Cardiac septum (tissue), 1 donor: ENCODE measurements at places on chromosomes 11 and 22. TPM values are rescaled to one million over a fixed set of nuclear protein-coding genes. Genes with fewer than 3 reads are reported as not detected.

P2RY6 gene
- total RNA-seq: 6.9 TPM

MYOD1 gene
- total RNA-seq: not detected

RAB3IL1 gene
- 9.4 TPM for total RNA-seq

TRIM49D2 gene
- total RNA-seq: not detected

PRR33 gene
- 0.75 TPM for total RNA-seq

PARVG gene
- 2.1 TPM for total RNA-seq

LRP5 gene
- 38.6 TPM for total RNA-seq

CPT1A gene
- 37.6 TPM for total RNA-seq

GAB4 gene
- not detected for total RNA-seq

SYCE3 gene
- not detected for total RNA-seq

EMID1 gene
- total RNA-seq: 1.3 TPM

MS4A6E gene
- total RNA-seq: not detected

F2 gene
- not detected for total RNA-seq

WNT7B gene
- total RNA-seq: not detected

B4GALNT4 gene
- 0.24 TPM for total RNA-seq

BDNF gene
- total RNA-seq: 8.4 TPM

HPX gene
- 0.27 TPM for total RNA-seq
